Omental fat pad (tissue), 4 donors: ENCODE measurements at places on chromosomes 6 and 20. TPM values are rescaled to one million over a fixed set of nuclear protein-coding genes. Genes with fewer than 3 reads are reported as not detected.

- no peak for DNase-seq
Measured at GRCh38 chr20:40532103-40532502, 156.9 kb downstream of the MAFB start.

DNA sequence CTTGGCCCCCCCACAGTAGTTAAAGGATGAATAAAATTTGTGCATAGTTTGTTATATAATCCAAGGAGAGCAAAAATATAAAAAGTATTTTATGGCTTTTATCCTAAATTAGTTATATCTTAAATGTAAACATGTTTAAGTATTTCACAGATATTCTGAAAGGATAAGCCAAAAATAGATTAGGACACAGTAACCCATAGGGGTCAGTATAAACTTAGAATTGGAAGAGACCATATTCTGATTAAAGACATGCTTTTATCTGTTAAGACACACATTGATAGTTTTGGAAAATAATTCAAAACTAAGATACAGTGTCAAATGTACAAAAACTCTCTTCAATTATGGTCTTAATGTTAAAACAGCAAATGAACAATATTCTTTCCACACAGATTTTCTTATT, 4.5 kb upstream of the SERINC1 start:
- DNase-seq = no peak

DNA sequence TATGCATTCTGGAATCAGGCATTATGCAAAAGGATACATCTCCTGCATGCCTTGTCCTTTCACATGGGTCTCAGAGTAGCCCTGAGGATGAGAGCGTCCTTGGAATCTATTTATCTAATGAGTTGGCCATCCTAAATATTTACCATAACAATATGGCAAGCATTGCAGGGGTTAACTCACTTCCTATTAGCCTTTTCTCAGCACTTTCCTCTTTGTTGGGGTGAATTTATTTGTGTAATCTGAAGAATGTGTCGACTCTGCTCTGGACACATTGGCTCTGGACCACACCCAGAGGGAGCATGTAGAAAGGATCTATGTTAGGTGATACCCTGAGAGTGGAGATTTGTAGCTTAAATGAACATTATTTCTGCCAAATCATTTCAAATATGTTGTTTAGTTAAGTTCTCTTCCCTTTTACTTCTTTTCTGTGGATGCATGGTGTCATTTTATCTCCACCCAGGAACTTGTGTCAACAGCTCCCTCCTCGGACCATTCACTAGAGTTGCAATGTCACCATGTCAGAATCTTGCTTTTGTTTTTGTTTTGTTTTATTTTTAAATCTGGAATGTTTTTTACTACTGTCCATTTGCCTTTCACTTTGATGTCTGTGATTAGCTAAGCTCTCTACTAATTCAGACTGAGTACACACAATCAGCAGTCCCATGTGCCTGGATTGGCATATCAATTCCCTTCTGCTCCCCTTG, 757.0 kb upstream of the MMS22L start:
- no peak for DNase-seq

Gene SNAP25
- total RNA-seq = 4.8 TPM

Gene DHX35
- total RNA-seq = 16.6 TPM
